ENCODE measurements at places on chromosomes 7 and 10.

DNA sequence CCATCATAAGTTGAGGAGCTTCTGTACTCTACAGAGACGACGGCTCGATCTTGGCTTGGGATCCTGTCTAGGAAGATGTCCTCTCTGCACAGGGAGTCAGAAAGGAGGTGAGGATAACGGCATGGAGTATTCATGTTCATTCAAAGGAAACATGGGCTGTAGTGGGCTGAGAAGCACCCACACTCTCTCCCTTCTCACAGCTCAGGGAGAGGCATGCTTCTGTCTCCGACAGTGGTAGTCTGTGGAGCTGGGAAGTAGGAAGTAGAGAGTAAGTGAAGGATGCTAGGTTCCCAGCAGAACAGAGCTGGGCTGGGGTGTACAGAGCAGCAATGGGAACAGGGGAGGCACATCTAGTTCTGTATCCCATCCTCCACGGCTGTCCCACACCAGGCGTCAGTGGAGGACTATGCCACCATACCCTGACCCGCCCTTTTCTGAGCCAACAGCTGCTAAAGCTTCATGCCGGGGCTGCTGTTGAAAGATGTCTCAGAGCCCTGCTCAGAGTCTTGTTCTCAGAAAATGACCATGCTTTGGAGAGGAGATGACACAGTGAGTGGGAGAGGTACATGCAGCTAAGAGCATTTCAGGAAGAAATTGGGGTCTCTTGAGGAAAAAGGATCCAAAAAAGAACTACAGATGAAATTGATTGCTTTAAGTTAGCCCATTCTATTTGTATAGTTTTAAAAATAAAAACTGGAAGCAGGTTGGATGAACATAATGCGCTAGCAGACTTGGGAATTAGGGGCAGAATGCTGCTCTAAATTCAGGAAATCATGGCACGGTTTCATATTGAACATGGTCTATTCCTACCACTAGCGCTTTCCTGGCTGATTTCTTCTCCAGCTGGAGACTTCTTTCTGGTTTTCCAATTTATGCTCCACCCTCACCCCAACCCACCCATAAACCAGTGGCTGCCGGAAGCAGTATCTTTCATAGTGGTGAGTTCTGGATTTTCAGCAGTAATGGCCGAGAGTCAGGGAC is 138.6 kb downstream of the CHN2 start:
- DNase-seq, result no peak

DNA sequence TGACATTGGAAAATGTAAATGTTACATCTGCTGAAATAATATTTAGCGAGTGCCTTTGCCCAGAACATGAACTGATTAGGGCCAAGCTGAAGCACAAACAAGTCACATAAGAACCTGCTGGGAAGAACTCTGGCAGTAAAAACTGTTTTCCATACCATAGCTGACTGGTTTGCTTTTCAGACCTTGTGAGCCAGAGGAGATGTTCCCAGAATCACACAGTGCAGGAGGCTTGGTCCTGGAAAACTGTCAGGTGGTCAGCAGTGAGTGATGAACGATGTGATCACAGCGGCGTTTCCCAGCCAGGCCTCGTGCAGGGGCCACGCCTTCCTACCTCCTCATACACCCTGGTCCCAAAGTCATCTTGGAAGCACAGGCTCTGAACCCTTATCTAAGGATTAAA is 164.2 kb upstream of the EEPD1 start:
- DNase-seq, result no peak

DNA sequence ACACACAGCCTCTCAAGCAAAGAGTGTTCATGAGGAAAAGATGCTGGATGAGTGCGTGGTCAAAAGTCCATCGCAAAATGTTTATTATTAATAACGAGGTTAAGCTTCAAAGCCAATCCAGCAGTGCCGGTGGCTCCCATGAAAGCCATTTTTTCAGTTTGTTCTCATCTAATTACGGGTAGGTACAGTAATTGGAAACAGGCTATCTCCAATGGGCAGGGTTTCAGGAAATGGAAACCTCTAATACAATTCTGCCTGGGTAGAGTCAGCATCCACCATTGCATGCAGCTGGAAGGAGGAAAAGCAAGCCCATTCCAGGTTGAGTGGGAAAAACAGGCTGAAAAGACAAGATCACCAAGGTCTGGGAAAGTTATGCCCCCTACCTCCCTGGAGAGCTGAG is 57.4 kb downstream of the GPAM start:
- no peak for DNase-seq

GRCh38 chr7:90225181-90225580 is 13.6 kb downstream of the STEAP2 start:
- DNase-seq, result no peak

GRCh38 chr10:69100136-69100872 is 12.4 kb downstream of the SRGN start:
- DNase-seq, result no peak

DNA sequence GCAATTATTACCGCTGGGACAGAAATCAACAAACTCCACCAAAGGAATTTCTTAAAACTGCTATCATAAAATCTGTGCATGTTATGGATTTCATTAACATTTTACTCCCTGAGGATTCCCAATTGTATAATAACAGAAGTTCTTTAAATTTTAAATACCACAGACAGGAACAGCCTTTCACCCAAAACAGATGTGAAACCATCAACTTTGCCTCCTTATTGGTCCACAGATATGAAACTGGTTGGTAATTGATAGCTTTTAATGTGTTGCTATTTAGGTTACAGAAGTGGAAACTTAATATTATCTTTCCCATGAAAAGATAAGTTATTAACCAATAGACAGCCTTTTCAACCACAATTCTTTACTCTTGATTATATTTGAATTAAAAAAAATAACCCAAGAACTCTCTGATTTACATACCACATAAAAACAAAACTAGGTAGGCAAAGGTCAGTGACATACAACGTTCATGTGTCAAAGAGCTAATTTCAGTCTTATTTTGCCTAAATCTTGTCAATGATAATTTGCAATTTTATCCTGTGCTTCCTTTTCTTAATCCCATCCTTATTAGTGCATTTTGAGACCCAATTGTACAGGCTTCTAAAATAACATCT is 90.0 kb downstream of the NRP1 start:
- no peak for DNase-seq

DNA sequence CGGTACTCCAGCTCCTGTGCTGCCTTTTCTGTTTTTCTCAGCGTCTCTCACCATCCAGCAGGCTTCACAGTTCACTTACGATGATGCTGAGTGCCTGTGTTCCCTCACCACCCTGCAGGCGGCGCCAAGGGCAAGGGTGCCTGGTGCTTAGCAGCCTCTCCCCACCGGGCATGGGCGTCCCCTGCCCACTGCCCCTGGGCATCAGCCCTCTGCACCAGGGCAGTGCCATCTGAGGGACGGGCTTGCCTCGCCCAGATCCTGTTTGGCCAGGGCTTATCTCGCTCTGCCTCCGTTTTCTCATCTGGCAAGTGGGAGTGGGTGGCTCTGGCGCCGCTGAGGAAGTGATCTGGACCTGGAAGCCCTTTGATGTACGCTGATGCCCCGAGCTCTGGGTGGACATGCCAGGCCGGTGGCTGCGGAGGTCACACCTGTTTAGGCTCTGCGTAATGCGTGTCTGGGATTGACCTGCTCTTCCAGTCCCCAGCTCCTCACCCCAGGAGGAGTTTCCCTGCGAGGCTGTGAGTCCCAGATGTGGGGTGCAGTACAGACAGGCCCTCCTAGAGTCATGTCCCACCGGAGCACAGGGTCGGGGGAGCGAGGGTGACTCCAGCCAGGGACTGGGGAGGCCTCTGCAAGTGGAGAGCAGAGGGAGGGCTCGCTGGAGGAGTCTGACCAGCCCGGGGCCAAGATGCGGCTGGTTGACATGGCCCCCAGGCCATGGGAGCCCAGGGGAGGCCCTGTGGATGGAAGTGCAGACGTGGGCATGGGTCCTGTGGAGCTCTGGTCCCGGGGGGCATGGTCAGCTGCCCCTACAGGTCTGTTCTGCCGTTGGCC is 11.8 kb downstream of the TTYH3 start:
- DNase-seq, result no peak

DNA sequence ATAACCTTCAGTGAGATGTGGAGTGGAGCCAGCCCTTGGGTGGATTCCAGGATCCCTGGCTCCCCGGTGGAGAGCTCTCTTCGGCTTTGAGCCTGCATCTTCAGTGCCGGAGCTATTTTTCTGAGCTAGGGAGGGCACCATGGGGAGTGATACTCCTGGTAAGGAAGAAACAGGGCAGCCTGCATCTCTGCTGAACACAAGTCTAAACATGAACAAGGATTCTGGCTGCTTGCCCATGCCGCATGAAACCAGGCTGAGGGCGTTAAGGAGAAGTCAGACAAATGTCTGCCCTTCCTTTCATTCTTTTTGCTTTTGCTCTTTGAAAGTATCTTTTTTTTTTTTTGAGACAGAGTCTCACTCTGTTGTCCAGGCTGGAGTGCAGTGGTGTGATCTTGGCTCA is 60.4 kb downstream of the EVX1 start:
- DNase-seq, result no peak

DNA sequence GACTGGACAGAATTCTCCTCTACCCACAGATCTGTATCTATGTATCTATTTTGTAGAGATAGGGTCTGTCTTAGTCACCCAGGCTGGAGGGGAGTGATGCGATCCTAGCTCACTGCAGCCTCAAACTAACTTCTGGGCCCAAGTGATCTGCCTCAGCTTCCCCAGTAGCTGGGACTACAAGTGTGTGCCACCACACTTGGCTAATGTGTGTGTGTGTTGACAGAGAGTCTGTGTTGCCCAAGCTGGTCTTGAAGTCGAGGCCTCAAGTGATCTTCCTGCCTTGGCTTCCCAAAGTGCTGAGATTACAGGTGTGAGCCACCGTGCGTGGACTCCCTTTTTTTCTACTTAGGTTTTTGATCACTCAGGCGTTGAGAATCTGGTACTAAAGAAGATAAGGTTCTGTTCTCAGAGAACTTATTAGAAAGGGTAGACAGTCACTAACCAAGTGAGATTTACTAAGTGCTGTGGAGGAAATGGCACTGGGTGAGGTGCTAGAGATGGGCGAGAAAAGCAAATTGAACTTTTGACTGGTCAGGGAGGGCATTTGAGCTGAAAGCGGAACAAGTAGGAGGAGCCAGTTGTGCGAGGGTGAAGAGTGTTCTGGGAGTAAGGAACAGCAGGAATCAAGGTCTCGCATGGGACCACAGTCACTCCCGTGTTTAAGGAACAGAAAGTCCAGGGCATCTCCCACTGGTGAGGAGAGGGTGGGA is 18.0 kb downstream of the NDUFB2 start:
- DNase-seq, result no peak

- DNase-seq, result no peak
Observed at GRCh38 chr10:17024461-17024860, 105.2 kb downstream of the CUBN start.

DNA sequence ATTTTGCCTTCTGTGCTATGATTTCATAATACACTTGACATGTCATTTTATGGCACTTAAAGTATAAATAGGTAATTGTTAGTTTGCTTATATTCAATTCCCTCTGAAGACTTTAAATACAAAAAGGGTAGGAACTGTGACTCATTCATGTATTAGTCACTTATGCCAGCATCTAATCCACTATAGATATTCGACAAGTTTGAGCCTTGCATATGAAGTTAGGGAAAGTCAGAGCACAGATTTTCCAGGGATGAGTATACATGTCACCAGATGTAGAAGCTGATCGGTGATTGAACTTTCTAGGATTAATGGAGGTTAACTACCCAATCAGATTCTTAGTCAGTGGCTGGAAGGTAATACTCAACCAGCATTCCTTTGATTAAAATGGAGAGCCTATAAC is 1321.5 kb downstream of the XPNPEP1 start:
- DNase-seq, result no peak

GRCh38 chr10:80471001-80471400 is 16.9 kb downstream of the TSPAN14 start:
- DNase-seq, result no peak

GRCh38 chr10:119406601-119407253 is 135.8 kb downstream of the RGS10 start:
- no peak for DNase-seq

All from NCI-H2029 treated with DMSO at 0.1 percent for 48 hours (cell line).